ENCODE measurements at places on chromosomes 4 and X.
A peak's percentile ranks its signal among the peaks of the same experiment; 100 is the strongest.

DNA sequence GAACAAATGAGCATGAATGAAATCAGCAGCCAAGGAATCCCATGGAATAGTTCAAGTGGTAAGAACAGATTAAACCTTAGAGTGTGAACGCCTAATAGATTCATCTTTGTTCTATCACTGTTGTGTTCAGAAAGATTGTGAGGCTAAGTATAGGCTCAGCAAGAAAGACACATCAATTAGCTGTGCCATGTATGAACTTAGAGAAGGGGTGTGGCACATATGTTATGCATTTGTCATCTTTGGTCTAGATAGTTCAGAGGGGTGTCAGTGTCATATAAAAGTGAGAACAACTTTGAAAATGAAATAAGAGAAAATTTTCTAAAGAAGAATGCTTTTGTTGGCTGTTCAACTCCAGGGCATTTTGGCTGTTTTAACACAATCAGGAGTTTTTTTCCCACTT, 9.4 kb downstream of the DAPP1 start:
- DNase-seq, result no peak

GRCh38 chrX:15395789-15396188, 11.6 kb upstream of the VEGFD start:
- no peak for DNase-seq

DNA sequence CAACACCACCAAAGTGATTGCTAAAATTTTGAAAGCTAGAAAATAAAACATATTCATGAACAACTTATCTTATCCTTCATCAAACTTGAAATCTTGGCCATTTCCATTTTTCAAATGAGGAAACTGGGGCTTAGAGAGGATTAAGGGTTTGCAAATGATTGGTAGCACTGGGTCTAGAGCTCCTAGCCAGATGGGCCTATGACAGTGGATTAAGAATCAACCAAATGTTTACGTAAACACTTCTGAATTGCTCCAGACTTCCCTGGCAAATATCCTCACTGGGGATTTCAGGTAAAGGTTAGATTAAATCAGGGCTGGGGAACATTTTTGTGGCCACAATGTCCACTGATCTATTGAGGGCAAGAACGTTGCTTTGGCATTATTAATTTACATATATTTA, 241.2 kb downstream of the ANK2 start:
- no peak for DNase-seq

DNA sequence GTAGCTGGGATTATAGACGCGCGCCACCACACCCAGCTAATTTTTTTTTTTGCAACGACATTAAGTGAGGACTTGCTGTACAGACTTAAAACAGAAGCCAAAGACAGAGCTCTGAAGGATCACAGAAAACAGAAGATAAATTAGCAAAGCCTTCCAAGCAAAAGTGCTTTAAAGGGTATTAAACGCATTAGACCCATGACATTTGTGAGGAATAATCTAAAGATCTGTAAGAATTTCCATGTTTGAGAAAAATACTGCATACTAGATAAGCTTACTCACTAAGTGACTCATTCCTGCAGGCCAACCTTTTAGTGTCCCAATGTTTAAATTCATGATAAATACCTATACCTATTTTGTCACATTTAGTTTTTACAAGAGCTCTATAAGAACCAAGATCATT, 27.4 kb downstream of the SMARCA1 start:
- DNase-seq, result no peak

- peak; percentile 78 for DNase-seq
Measured at GRCh38 chrX:17968367-17968766, 107.3 kb upstream of the RAI2 start.

- DNase-seq, result no peak
Measured at GRCh38 chrX:1224954-1225353, 12.5 kb upstream of the CRLF2 start.

- peak; percentile 58 for DNase-seq
Measured at GRCh38 chr4:37453281-37453998, 208.9 kb downstream of the NWD2 start.

GRCh38 chrX:131874300-131874699, 148.8 kb upstream of the STK26 start:
- DNase-seq, result no peak

- no peak for DNase-seq
Measured at GRCh38 chr4:40875507-40876150, 125.9 kb downstream of the NSUN7 start.

DNA sequence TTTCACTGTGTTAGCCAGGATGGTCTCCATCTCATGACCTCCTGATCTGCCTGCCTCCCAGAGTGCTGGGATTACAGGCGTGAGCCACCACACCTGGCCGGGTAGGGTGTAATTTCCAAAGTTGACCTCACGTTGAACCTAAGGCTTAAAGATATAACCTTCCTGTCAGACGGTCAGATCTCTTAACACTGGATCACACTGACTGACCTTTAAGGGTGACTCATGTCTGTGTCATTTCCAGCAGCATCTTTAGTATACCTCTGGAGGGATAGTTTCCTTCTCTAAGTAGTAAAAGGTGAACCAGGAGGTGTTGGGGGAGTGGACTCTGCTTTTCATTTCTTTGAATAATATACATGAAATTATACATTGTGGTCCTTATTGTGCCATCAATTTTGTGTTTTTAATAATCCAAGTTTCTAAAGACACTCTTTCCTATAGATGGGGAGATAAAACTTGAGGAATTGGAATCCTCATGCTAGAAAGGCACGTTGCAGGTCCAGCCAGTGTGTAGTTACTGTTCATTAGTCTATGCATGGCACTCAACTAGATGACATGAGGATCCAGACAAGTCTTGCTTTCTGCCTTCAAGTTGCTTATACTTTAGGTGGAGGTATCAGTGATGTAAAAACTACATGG, 45.7 kb downstream of the ARHGAP10 start:
- no peak for DNase-seq

- DNase-seq, result no peak
Measured at GRCh38 chrX:107560041-107560440, 68.3 kb upstream of the PRPS1 start.

DNA sequence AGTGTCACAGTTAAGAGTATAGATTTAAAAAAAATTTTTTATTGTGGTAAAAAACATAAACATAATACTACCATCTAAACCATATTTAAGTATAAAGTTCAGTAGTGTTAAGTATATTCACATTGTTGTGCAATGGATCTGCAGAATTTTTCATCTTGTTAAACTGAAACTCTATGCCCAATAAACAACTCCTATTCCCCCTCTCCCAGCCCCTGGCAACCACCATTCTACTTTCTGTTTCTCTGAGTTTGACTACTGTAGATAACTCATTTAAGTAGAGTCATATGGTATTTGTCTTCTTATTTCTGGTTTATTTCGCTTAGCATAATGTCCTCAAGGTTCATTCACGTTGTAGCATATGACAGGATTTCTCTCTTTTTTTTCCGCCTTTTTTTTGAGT, 112.4 kb downstream of the PTTG2 start:
- DNase-seq, result no peak

DNA sequence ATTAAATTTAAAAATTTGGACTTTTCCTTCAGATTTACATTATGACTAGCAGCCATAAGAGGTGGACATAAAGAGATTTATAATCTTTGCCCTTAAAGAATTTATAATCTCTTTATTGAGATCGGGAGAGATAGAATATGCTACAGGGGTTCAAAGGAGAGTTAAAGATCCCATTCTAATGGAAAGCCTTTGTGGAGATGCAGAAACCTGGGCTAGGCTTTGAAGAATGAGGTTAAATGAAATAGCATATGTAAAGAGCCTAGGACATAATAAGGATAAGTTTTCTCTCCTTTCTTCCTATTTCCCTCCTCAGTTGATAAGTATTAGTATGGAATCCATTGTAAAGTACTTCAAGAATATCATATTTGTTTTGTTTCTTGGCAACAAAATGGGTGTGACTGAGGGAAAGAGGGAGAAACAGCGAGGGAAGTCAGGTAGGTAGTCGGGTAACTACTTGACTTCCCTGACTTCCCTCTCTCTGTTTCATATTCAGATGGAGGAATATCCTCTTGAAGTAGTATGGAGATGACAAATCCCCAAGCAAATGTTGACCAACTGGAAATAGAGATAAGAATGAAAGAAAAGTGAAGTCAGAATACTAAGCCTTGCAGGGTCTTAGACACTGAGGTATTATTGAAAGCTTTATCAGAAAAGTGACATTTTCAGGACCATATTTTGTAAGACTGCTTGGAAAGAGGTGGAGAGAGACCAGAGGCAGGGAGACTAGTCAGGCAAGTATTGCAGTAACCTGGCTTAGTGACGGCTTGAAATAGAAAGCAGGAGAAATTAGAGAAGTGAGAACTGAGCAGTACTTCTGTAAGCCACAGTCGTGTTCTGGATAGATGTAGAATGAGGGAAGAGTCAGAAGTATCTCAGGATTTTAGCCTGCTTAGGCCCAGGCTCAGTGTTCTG, 82.9 kb downstream of the PDLIM5 start:
- no peak for DNase-seq

GRCh38 chrX:109818976-109819375, 85.9 kb upstream of the ACSL4 start:
- DNase-seq, result peak; percentile 2

DNA sequence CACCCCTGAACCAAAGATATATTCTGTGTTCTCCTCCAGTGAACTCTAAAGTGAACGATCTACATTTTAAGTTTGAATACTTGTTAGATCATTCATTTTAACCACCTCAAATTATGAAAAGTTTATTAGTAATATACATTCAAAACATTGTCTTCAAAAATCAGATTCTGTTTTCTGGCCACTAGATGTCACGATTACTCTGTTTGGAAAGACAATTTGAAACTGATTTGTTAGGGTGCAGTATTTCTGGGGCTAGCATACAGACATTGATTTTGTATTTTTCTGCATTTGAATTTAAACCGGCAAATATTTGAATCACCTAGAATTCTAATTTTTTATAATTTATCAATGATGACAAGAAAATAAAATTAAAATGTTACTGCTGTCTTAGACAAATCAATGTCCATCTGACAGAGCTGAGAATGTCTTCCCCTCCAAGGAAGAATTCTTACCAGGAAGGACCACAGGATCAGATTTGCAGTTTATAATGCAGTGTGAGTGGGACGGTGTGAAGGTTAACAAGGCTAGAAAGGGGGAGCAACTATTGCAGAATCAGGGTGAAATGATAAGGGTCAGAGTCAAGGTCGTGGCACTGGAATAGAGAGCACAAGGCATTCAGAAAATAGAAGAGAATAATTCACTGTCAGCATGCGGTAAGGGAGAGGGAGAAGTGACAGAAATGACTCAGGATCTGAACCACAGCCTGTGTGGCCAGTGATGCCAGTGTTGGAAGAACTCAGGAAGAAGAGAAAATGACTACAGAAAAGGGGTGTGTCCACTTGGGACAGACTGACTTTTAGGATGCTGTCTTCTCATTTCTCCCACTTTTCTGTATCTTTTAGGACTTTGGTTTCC, 91.6 kb downstream of the ANXA10 start:
- peak; percentile 5 for DNase-seq

DNA sequence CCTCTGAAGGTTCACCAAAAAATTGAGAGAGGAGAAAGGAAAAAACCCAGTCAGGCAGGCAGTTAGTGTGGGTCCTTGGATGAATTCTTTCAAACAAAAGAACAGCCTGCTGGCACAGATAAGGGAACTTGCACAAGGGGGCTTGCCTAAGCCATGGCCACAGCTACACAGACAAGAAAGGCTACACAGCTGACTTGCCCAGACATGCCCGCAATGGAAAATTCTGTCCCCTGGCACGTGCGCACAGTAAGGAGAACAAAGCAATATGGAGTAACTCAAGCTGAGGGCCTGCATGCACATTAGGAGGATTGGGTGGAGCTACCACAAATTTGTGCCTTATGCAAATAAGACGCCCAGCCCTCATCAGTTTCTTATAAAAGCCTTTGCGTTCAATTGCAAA, 512.5 kb upstream of the HTR2C start:
- DNase-seq, result no peak

- no peak for DNase-seq
Measured at GRCh38 chr4:139852612-139853269, 187.1 kb downstream of the MGST2 start.

- no peak for DNase-seq
Measured at GRCh38 chr4:184641022-184641421, 8.2 kb downstream of the CASP3 start.

GRCh38 chrX:39984191-39984956, 113.4 kb downstream of the BCOR start:
- DNase-seq, result no peak

GRCh38 chrX:17719711-17720110, 17.6 kb upstream of the SCML1 start:
- no peak for DNase-seq

DNA sequence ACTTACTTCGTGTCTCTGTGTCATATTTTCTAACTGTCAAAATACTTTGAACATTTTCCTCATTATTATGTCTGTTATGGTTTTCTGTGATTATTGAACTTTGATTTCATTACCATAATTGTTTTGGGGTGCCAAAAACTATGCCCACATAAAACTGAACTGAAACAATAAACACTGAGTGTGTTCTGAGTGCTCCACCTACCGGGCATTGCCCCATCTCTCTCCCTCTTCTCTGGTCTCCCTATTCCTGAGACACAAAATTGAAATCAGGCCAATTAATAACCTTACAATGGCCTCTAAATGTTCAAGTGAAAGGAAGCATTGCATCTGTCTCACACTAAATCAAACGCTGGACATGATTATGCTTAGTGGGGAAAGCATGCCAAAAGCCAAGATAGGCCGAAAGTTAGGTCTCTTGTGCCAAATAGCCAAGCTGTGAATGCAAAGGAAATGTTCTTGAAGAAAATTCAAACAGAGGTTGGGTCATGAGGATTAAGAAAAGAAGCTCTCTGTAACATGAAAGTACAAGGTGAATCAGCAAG, 972.3 kb downstream of the PCDH7 start:
- DNase-seq, result no peak

GRCh38 chrX:104420907-104421306, 145.1 kb upstream of the IL1RAPL2 start:
- DNase-seq, result no peak

GRCh38 chrX:8971116-8971515, 62.8 kb downstream of the FAM9B start:
- DNase-seq, result peak; percentile 33

- DNase-seq, result no peak
Measured at GRCh38 chr4:8907596-8908205, 36.1 kb upstream of the HMX1 start.

GRCh38 chr4:174278467-174278866, 5.0 kb downstream of the FBXO8 start:
- peak; percentile 63 for DNase-seq
